ENCODE measurements at places on chromosomes 2 and 18. TPM values are rescaled to one million over a fixed set of nuclear protein-coding genes. Genes with fewer than 3 reads are reported as not detected.

DNA sequence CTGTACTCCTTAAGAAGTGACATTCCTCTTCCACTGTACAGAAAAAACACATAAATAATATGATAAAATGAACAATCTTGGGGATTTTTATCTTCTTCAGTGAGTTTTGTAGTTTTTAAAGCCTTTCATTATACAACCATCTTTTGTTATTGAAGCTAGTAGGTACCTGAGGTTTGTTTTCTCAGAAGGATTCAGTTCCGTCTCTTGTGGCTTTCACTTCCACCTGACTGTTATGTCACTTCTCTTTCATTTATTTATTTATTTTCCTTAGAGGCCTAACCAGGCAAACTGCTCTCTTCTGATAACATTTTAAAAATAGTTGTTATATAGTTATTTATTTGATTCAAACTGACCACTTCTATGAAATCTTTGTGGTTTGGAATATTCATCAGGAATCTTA lies 464.2 kb downstream of the CCDC85A start:
- no peaks in the 10 kb centered on the region for H3K4me1 ChIP-seq
- no peak overlapping the region for H3K4me3 ChIP-seq
- no peaks in the 10 kb centered on the region for H3K36me3 ChIP-seq
- no peak for DNase-seq

- no peaks in the 10 kb centered on the region for H3K4me1 ChIP-seq
- no peaks in the 10 kb centered on the region for H3K36me3 ChIP-seq
- no peak for DNase-seq
- H3K4me3 ChIP-seq: no peak overlapping the region
These were observed 11.0 kb upstream of the CREG2 start for GRCh38 chr2:101398116-101398821.

DNA sequence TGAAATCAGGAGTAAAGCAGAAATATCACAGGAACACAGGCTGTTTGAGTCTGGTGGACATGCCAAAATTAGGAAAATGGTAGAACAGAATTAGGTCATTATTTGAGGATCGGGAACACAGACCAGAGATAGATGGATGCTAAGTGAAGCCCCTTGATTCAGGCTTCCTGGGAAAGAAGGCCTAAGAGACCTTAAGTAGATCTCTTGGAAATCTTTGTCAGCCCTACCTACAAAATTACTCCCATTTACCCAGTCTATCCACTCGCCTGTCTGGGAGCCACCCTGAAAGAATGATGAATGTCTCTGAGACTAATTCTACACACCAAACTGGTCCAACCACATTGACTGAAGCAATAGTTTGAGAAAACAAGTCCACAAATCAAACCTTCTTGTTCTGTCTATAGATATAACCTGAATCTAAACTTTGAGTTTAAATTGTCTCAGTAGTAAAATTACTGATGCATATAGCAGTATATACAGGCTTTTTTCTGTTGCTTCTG lies 36.6 kb upstream of the TANK start:
- peak overlapping the region; percentile 53 for H3K27ac ChIP-seq
- no peak overlapping the region for H3K4me3 ChIP-seq
- no peaks in the 10 kb centered on the region for H3K27me3 ChIP-seq
- H3K36me3 ChIP-seq: no peaks in the 10 kb centered on the region

GRCh38 chr2:240506406-240507059 lies 51.3 kb downstream of the ANKMY1 start:
- no peak overlapping the region for H3K4me3 ChIP-seq
- no peaks in the 10 kb centered on the region for H3K27me3 ChIP-seq
- DNase-seq: no peak
- H3K4me1 ChIP-seq: no peaks in the 10 kb centered on the region
- no peak overlapping the region for H3K27ac ChIP-seq
- no peaks in the 10 kb centered on the region for H3K36me3 ChIP-seq

DNA sequence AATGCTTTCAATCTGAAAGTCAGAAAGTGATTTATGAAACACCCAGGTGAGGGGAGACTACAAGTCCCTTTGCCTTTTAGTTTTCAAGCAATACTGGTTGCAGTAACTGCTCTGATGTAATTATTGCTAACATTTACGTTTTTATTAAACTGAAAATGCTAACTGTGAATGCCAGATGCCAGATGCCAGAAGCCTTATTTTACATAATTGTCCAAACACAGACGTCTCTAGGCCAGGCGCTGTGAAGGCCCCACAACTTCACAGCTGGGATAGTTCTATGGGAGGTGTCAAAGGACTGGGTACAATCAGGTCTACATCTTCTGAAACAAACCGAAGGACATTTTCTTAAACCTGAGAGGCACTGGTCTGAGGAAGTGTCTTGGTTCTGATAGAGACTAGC lies 27.5 kb upstream of the MSGN1 start:
- no peaks in the 10 kb centered on the region for H3K27me3 ChIP-seq
- DNase-seq: no peak
- no peaks in the 10 kb centered on the region for H3K4me1 ChIP-seq
- H3K4me3 ChIP-seq: no peak overlapping the region
- no peaks in the 10 kb centered on the region for H3K36me3 ChIP-seq
- H3K27ac ChIP-seq: no peak overlapping the region

GRCh38 chr2:121778741-121779487 lies 23.5 kb downstream of the TSN start:
- no peak overlapping the region for H3K27ac ChIP-seq
- H3K4me1 ChIP-seq: no peaks in the 10 kb centered on the region
- H3K36me3 ChIP-seq: no peaks in the 10 kb centered on the region
- H3K4me3 ChIP-seq: no peak overlapping the region
- DNase-seq: no peak

The DNMT3A gene
- 27.4 TPM for total RNA-seq

Data from body of pancreas (tissue), 4 donors.